Activated CD4-positive, alpha-beta T cell treated with anti-CD3 and anti-CD28 coated beads for 36 hours (primary cell): ENCODE measurements at places on chromosomes 1 and 21. TPM values are rescaled to one million over a fixed set of nuclear protein-coding genes. Genes with fewer than 3 reads are reported as not detected.

Gene TRPM2
- 1.5 TPM for total RNA-seq

DNA sequence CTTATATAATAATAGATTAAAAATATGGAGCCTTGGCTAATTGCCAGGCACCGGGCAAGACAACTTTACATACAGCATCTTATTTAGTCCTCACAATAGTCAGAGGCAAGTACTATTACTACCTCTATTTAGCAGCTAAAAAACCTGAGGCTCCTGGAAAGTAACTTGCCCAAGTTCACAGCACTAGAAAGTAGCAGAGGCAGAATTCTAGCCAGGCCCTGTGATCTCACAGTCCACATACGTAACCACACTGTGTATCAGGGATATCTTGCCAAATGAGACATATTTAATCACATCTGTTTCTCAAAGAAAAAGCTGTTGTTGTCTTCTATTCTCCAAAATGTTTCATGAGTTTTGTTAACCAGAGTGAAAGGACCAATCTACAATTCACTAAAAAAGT is 378.5 kb downstream of the PLPP3 start:
- DNase-seq = no peak

- DNase-seq = no peak
Measured at GRCh38 chr1:31487143-31487542, 74.1 kb downstream of the SERINC2 start.

- no peak for DNase-seq
Measured at GRCh38 chr1:60345621-60346020, 272.1 kb upstream of the C1orf87 start.

Gene SIM2
- total RNA-seq = 2.4 TPM

- no peak for DNase-seq
Measured at GRCh38 chr1:83131692-83131955, 867.3 kb downstream of the TTLL7 start.

Gene MMP23B
- 1.2 TPM for total RNA-seq
